ENCODE measurements at places on chromosomes 5 and 9.

DNA sequence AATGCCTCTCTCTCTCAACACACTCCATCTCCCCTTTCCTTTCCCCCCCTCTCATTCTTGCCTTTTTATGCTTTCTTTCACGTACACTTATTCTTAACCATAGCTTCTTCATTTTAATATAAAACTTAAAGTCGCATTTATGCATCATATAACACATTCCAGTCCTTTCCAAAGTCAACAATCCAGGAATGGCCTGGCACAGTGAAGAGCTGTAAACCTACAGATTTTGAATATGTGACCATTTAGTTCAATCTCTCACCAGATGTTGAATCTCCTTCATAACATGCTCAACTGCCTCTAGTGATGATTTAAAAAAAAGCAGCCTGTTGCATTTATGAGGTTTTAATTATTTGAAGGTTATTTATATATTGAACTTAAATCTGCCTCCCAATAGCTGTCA, 186.2 kb upstream of the GRAMD2B start:
- no peak for DNase-seq

- DNase-seq = no peak
These were observed 26.5 kb upstream of the ADRB2 start for GRCh38 chr5:148799737-148800527.

DNA sequence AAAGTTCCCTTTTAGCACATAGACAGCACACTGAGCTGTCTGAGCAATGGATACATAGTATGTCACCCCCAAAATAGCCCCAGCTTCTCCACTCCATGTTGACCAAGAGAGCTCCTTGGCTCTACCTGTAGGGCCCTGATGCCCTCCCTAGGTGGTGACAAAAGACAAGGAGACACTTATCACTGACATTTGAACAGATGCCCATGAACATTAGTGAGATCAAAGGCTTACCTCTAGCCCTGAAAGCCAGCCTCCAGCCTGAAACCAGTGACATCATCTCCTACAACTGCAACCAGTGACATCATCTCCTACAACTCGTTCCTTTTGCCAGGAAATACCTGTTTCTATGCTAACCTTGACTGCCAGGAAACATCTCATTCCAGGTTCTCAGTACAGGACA, 122.7 kb downstream of the FSTL4 start:
- no peak for DNase-seq

DNA sequence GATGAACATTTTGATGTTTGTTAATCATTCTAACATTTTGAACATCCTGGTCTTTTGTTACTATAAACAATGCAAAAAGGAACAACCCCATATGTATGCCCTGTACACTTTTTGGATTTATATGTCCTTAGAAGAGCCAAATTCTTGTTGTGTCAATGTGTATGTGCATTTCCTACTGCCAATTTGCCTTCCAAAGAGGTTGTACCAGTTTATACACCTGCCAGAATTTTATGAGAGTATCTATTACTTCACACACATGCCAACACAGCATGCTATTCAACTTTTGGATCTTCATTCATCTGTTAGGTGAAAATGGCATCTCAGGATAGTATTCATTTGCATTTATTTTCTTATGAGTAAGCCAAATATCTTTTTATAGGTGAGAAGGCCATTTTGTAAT, 162.0 kb upstream of the SEMA6A start:
- no peak for DNase-seq

GRCh38 chr5:174045470-174046025, at the start of gene NSG2:
NSG2 (plus strand) TSS chr5:174045706; CDS start chr5:174046756, 1,050 bp downstream.
- DNase-seq = peak; percentile 52

DNA sequence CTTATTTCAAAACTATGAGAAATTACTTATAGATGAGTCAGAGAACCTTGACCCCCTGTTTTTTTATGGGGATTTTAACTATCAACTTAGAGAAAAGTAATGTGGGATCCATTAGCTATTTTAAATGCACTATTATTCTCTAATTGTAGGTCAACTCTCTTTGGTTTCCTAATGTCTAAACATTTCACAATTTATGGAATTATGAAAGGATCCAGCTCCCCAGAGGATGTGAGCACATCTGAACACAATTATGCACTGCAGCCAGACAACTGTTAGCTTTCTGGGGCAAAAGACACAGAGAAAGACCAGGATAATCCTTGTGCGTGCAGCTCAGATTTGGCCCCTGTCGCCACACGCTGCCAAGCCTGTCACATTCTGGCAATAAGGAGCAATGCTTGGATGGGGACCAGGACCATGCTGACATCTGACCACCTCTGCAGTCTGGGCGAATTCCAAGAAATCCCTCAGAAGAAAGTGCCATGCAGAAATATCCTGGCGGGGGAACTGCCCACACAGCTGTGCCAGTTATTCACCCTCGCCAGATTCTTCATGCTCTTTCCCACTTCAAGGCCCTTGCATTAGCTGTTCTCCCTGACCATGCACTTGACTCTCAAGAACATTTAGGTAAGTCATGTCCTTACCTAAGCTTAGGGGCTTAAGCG, 22.2 kb upstream of the CMBL start:
- DNase-seq = no peak

DNA sequence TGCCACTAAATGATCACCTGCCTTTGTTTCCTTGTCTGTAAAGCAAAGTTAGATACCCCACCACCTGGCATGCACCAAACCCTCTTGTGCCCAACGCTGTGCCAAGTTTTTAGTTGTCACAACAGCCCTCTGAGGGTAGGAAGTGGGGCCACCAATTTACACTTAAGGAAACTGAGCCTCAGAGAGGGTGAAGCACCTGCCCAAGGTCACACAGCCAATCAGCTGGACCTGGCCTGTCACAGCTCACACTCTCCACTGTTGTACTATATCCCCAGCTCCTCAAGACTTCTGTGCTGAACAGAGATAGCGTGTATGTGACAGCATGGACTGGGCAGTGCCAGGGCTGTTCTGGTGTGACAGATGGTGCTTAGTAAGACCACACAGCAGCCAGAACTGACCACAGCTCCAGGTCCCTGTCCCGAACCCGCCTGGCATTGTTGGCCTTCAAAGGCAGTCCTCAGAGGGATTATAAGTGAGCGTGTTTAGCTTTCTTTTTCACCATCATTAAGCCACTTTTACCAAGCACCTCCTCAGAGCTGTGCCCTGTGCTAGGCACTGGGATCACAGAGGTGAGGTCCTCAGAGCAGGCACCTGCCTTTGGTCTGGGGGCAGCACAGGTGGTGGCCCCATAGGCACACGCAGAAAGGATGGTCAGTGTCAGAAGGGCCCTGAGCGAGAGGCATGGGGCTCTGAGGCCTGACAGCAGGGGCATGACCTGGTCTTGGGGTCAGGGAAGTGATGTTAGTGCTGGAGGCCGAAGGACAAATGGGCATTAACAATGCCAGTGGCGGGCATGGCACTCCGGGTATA, 71.1 kb downstream of the COL27A1 start:
- no peak for DNase-seq

GRCh38 chr9:118094387-118094786, 390.2 kb downstream of the TLR4 start:
- DNase-seq = no peak

GRCh38 chr9:34311499-34312185, 17.4 kb downstream of the KIF24 start:
- DNase-seq = no peak

- no peak for DNase-seq
These were observed 68.0 kb upstream of the IL7R start for GRCh38 chr5:35788724-35789123.

DNA sequence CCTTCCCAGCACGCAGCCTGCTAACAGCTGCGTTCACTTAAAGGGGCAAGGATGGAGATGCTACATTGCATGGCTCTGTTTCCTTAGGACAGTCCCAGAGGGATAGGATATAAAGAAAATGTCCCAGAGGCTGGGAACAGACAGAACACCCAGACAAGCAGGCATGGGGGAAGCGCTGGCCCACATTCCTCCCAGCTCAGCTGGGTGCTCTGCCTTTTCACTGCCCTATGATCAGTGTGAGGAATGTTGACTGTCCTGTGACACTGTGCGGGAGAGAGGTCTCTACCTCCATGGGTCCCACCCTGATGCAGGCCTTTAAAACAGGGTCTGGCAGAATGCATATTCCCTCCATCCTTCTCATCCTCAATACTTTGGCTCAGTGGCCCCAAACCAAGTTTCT, 459.4 kb upstream of the DMAC1 start:
- DNase-seq = no peak

GRCh38 chr5:173458828-173459609, 130.8 kb upstream of the STC2 start:
- DNase-seq = no peak

GRCh38 chr9:38697776-38698300, 22.1 kb downstream of the FAM240B start:
- DNase-seq = no peak

DNA sequence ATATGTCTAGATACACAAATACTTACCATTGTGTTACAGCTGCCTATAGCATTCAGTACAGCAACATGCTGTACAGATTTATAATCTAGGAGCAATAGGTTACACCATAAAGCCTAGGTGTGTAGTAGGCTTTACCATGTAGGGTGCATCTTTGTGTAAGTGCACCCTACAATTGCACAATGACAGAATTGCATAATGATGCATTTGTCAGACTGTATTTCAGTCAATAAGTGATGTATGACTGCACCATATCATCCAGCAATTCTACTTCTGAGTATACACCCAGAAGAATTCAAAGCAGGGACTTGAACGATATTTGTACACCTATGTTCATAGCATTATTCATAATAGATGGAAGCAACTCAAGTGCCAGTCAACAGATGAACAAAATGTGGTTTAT, 100.4 kb upstream of the SLC44A1 start:
- DNase-seq = no peak

GRCh38 chr9:35797311-35798109, 6.1 kb downstream of the NPR2 start:
- no peak for DNase-seq

- DNase-seq = no peak
These were observed 96.6 kb downstream of the NLN start for GRCh38 chr5:65818592-65818991.

GRCh38 chr5:107235167-107235566, 435.6 kb downstream of the EFNA5 start:
- no peak for DNase-seq

DNA sequence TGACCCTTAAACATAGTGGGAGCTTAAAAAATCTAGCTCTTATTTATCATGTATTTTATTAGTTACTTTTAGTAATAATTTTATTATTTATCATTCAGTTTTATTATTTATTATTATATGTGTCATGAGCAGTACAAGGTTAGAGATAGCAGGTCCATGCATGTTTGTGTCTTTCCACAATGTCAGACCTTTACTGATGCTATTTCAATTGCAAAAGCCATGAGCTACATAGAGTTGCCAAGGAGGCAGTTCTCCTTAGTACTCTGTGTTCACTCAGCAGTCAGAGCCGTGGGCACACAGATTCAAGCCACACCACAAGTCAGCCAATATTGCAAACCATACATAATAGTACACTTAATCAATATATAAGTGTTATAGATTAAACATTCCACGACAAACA, 157.9 kb upstream of the NTRK2 start:
- no peak for DNase-seq

DNA sequence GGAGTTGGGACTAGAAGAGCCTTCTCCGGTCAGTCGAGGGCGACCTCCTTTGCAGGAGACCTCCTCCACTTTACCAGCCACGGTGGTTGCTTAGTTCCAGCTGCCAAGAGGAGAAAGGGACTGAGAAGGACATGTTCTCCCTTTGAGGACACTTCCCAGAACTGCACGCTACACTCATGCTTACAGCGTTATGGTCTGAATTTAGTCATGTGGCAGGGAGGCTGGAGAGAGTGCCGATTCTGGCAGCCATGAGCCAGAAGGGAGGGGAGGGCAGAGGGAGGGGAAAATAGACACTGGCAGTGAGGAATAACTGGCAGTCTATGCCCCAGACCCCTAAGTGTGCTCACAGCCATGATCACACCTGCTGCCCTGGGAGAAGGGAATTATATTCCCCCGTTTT, 47.8 kb downstream of the TSPAN17 start:
- DNase-seq = no peak

- DNase-seq = no peak
These were observed 1.4 kb upstream of the GLIS3 start for GRCh38 chr9:4301296-4301695.

GRCh38 chr5:123289210-123289609, 134.0 kb downstream of the CEP120 start:
- no peak for DNase-seq

DNA sequence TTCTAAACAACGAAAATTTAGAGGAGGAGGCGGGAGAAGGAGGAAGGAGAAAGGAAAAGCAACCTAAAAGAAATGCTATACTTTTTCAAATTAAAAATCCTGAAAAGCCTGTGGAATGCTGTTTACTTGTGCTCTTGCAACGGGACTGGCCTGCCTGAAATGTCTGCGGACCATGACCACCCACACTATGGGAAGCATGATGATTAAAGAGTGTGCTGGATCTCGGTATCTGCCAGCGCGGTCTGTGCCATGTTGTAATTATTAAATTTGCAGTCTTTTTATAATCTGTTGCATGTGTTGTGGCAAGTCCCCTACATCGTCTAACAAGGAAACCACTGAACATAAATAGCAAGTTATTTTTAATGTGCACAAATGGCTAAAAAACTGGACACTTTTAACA, 111.4 kb downstream of the FANCC start:
- DNase-seq = no peak

DNA sequence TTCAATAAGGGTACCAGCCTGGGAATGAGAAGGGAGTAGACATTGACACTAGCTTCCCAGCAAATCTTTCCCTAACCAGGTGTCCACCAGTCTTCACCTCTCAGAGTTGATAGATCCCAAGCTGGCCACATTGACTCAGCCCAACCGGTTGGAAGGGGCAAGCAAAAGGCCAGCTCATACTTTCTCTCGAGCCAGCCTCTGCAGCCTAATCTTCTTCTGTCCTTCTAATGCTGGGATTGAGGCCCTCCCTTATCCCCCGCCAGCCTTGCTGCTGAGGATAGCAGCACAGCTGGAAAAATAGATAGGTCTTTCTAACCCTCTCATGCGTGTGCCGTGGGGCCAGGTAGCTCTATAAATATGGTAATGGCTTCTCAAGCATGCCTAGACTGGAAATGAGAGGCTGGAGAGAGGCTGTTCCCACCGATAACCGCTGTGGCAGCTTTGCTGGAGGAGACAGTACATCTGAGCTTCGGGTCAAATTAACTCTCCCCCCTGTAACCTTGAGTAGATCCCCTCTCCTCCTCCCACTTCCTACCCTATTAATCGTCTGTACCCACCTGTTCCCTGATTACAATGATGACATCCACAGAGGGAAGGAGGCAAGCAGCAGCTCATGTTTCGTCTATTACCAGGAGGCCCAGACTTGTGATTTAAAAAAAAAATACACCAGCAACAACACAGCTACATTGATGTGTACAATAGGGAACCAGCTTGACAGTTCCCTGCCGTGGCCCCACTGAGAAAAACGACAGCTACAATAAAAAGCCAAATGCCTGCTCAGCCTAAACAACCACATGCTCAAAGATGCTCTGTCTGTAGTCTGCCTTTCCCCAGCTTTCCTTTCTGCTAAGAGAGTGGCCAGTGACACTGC, 219.9 kb upstream of the BRINP1 start:
- no peak for DNase-seq

DNA sequence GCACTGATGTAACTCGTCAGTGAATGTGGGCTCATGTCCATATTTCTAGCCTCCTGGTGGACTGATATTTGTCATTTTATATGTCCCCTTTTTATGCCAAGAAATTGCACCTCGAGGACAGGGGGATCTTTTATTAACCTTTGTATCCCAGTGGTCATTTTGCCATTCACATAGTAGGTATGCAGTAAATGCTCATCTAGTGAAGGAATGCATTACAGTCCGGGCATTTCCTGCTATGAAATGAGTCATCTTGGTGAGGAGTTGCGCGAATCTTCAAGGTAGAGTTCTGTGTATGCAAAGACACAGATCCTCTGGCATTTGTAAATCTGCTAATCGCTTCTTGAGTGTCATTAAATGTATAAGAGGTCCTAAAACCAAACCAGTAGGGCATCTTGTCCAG, 755.5 kb upstream of the ADAMTS16 start:
- DNase-seq = no peak

Data from activated naive CD8-positive, alpha-beta T cell treated with anti-CD3 and anti-CD28 coated beads, Interleukin-2, amount 10 ng/mL, durations not matched to agents 7 days and 5 days (primary cell).